Stimulated activated CD4-positive, alpha-beta T cell treated with anti-CD3 and anti-CD28 coated beads, TNF-alpha, amount 100 ng/mL, for 24 hours (primary cell): ENCODE measurements at places on chromosomes 1 and 21.

DNA sequence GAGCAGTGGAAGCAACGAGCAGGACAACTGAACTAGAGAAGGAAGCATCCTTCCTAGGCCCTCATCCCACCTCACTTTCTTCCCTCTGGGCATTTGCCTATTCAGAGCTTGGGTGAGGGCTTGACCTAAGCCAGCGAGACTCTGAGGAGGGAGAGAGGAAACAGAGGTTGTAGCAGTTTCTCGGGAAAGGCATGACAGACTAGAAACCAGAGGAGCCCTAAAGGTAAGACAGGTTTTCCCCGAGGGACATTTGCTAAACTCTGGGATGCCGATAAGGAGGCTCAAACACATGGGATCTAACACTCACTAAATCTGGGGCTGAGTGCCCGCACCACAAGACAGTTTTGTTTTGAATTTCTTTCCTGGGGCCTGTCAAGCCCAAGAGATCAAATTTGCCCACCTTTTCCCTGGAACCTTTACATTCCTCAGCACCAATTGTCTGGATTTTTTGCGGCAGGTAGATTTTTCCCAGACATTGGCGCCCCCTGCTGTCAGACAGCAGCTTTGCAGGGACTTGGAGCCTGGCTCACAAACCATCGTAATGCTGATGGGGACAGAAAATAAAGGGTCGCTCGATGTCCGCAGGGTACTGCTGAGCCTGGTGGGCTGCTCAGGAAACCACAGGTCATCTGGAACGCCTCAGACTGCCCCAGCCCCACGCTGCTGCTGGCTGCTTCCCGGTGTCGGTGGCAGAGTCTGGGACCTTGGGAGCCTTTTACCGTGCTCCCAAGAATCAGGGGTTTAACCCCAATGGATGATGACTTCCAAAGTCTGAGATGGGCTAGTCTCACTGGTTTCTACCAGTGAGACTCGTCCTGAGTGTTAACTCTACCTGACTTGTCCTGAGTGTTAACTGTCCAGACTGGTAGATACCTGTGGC lies 23.4 kb upstream of the TSPAN2 start:
- DNase-seq, result no peak

- no peak for DNase-seq
Measured at GRCh38 chr1:33738976-33739375, 124.9 kb upstream of the HMGB4 start.

- no peak for DNase-seq
Measured at GRCh38 chr1:245810789-245811337, 656.1 kb downstream of the KIF26B start.

DNA sequence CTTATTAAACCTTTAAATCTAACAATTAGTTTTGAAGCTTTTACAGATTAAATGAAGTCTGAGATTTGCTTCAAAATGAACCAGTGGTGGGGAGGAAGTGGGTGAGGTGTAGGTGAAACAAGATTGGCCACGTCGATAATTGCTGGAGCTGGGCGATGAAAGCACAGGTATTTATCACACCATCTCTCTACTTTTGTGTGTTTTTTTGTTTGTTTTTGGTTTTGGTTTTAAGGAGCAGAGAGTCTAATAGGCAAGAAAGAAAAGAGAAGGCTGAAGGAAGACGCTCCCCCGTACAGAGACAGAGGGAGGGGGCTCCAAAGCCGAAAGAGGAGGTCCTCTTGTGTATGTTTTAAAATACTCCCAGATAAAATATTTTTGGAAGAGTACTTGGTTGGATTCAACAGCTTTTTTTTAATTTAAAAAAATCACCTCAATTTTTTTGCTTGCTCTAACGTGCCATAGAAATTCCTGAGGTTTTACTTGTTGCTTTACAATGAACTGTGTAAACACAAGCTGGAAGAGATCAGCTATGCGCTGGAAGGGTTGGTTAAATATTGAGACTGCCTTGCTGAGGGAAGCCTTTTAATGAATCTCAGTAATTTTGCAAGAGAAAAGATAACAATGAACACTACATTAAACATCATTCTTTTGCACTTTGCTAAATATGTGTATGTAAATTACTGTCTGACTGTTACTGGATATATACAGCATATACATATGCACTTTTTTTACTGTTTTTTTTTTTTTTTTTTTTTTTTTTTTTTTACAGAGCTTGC lies 6.7 kb upstream of the LGALS8 start:
- DNase-seq, result no peak

GRCh38 chr21:34886240-34887104 lies 162.6 kb downstream of the RUNX1 start:
- no peak for DNase-seq

- DNase-seq, result no peak
Measured at GRCh38 chr1:151005729-151006319, 878 bp downstream of the MINDY1 start.

DNA sequence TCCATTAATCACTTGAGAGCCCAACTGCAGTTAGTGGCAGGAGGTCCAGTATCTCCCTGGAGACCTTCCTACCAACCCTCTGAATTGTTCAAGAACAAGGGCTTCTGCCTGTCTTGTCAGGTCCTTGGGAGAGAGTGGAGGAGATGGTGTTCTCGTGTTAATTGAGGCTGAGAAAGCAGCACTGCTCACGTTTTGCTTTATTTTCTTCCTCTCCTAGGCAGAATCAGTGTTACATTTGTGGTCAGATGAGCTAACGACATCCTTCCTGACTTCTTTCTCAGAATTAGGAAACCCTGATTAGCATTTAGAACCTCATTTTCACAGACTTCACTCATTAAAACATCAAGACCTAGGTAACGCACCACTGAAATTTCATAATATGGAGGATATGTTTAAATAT lies 26.4 kb upstream of the LRIG2 start:
- DNase-seq, result no peak

GRCh38 chr1:86277936-86278335 lies 118.2 kb downstream of the ODF2L start:
- DNase-seq, result no peak

- no peak for DNase-seq
Measured at GRCh38 chr1:20107351-20107750, 12.0 kb downstream of the PLA2G2D start.

- DNase-seq, result no peak
Measured at GRCh38 chr1:195241066-195241465, 1367.2 kb downstream of the KCNT2 start.

- DNase-seq, result no peak
Measured at GRCh38 chr1:228073857-228074545, 8.5 kb upstream of the ARF1 start.

- DNase-seq, result no peak
Measured at GRCh38 chr21:23014021-23014420, 2015.8 kb downstream of the NCAM2 start.

- DNase-seq, result no peak
Measured at GRCh38 chr1:44832056-44832705, 10.9 kb downstream of the PTCH2 start.

- DNase-seq, result no peak
Measured at GRCh38 chr1:241097479-241097878, 259.5 kb downstream of the RGS7 start.

DNA sequence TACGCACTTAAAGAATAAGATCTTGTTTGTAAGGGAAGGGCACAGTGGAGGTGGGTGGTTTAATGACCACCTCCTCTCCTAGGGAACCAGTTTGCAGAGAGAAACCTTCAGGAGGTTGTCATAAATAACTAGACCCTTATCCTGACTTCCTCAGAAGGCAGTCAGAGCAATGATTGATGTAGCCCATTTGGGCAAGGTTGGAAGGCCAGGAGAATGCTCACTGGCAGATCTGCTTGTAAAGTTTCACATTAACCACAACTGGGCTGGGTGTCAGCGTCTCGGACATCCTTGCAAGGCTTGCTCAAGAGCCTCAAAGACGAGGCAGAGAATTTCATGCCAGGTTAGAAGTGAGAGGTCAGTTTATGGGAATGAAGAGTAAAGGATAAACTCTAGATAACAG lies 87.6 kb upstream of the TRABD2B start:
- DNase-seq, result no peak

DNA sequence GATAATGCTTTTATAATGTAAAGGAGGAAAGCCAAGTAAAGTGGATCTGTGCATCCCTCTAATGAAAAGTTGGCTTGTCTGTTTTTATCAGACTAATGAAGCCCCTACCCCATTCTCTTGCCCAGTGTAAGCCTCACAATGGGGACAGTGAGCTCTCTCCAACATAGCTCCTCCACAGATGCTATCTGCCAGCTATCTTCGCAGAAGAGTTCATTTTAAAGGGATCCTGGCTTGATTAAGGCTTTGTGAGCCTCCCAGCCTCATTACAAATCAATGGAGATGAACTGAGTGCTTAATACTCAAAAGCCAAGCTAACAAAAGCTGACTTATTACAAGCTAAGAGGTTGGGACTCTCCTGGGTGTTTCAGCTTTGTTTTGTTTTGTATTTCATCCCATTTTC lies 514.7 kb downstream of the NUF2 start:
- no peak for DNase-seq

- DNase-seq, result no peak
Measured at GRCh38 chr21:45016406-45017038, 57.9 kb upstream of the ADARB1 start.
